ENCODE measurements at places on chromosomes 3 and 15.

- no peak for DNase-seq
These were observed 312.1 kb downstream of the SLC9A9 start for GRCh38 chr3:143535994-143536784.

- no peak for DNase-seq
These were observed 5.2 kb downstream of the TPM1 start for GRCh38 chr15:63047792-63048114.

GRCh38 chr3:125202197-125202596 is 10.4 kb downstream of the SLC12A8 start:
- DNase-seq = no peak

- no peak for DNase-seq
These were observed 18.5 kb upstream of the C3orf62 start for GRCh38 chr3:49295489-49296058.

DNA sequence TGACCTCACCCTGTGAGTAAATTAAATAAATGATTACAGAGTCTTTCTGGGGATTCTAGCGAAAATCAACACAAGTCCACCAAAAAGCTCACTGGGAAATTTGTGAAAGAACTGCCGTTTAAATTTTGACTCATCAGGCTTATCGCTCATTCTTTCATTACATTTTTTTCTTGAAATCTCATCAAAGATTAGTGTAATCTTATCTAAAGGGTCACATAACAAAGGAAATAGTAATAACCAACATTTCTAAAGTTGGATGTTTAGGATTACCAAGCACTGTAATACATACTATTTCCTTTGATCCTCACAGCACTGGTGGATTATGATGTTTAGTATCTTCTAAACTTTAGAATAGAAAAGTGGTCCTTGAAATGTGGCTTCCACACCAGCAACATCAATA is 111.1 kb upstream of the CBLB start:
- no peak for DNase-seq

DNA sequence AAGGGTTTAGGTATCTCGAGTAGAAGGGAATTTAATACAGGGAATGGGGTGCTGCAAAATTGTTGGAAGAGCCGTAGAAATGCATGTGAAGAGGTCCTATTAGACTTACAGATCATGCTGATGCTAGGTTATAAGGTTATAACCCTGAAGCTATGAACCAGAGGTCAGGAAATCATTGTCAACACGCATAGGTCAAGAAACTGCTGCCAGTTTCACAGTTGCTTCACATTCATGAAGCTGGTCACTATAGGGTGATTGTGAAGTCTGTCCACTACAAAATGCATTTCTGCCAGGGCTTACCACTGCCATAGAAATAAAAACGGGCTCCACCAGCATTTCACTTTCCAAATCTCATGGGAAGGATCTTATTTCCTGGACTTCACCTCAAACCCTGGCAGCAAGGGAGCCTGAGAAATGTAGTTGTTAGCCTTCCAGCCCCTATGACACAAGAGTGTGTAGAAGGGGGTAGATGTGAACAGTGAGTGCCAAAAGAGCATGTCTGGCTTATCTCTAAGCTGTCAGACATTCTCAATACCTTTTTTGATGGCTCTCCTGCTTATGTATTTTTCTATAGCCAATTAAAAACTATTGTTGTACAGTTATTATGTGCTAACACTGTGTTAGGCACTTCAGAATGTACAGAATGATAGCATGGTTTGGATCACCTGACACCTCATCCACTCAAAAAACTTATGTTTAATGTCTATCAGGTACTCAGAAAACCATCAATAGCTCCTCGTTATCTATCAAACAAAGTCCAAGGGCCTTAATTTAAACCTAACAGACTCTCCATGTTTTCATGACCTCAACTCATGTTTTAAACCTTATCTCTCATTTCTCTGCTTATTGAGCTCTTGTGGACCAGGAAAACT is 148.3 kb upstream of the TSC22D2 start:
- no peak for DNase-seq

GRCh38 chr15:59315914-59316451 is 56.7 kb downstream of the MYO1E start:
- no peak for DNase-seq

DNA sequence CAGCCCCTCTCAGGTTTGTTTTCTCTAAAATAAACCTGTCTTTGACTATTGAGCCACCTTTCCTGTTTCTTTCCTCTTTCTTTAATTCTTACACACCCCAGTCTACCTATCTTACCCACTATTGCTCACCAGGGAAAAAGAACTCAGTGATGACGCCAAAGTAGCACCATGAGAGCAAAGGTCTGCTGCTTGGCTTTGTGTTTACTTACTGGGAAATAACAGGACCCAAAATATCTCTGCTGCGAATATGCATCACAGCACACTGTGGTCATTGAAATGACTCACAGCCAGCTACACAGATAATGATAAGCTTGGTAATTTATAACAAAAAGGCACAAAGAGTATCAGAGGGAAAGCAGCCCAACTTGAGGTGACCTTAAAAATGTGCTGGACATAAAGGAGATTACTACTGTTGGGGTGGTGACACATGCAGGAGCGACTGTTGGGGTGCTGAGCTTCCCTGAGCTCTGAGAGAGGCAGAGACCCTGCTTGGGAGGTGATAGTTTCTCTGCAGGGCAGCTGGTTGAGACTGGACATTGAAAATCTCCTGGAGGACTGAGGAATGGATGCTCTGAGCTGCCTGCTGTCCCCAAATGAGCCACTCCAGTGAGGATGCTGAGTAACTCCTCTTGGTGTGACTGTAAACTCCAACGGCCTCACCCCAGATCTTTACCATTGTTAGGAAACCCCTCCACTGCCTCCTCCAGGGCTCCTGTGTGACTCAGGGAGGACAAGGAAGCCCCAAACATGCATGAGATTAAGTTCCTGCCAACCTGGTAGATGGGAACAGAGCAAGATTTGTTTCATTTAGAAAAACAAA is 14.5 kb downstream of the EFCAB12 start:
- DNase-seq = no peak

DNA sequence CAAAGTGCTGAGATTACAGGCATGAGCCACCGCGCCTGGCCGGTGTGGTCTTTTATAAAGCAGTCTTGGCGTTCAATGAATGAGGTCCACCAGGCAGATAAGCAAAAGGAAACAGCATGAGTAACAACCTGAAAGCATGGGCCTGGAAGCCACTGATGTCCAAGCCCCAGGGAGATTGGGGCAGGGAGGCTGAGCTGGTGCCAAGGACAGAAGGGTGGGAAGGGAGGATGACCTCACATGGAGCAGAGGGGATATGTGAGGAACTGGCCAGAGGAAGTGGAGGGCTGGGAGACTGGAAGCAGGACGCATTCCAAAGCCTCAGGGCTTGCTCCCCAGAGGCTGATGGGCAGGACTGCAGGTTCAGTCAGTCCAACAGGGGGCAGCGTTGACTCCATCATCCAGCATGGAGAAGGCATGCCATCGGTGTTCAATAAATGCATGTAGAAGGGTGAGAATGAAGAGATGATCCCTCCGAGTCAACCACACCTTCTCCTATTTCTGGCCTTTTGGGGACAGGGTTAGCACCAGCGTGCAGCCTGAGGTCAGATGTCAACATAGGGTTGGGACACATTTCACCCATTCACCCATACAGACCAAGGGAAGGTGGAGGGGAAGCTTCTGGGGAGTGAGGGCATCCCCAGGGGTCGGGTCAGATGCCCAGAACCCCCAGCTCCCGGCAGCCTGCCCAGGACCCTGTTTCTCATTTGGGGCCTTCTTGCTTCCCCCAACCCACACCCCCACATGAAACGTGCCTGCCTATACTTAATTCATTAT is 14.8 kb downstream of the MYL3 start:
- DNase-seq = peak; percentile 28

GRCh38 chr3:12875857-12876836 is 34.8 kb upstream of the RPL32 start:
- DNase-seq = peak; percentile 42

- DNase-seq = no peak
These were observed 3.6 kb downstream of the PLA2G4D start for GRCh38 chr15:42090781-42091180.

DNA sequence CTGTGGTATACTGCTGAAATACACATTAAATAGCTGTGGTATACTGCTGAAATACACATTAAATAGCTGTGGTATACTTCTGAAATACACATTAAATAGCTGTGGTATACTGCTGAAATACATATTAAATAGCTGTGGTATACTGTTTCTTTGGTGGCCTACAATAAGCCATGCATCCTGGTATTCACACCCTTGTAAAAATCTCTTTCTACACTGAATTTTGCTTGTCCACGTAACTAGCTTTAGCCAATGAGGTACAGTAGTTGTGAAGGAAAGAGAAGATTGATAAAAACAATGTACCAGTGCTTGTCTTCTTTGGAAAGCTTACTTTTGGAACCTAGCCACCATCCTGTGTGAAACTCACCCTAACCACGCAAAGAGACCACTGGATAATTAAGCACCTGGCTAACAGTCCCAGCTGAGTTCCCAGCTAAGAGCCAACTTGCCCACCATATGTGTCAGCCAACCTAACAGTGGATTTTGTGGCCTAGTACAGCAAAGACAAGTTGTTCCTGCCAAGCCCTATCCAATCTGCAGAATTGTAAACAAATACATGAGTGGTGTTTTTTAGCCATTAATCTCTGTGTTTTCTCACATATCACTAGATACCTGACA is 103.4 kb upstream of the MELTF start:
- no peak for DNase-seq

DNA sequence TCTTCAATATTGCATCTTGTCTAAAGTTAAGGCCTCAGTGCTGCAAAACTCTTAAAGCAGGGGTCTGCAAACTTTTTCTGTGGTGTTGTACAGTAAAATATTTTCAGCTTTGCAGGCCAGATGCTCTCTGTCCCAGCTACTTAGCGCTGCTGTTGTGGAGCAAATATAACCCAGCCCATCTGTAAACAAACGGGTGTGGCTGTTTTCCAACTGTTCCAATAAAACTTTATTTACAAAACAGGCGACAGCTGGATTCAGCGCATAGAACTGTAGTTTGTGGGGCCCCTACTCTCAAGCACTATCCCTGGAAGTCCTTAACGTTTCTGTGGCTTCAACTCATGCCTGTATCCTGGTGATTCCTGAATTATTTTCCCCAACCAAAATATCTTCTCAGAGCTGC is 365.0 kb downstream of the FOXP1 start:
- DNase-seq = no peak

- no peak for DNase-seq
These were observed 31.0 kb upstream of the KLHL25 start for GRCh38 chr15:85825719-85826118.

DNA sequence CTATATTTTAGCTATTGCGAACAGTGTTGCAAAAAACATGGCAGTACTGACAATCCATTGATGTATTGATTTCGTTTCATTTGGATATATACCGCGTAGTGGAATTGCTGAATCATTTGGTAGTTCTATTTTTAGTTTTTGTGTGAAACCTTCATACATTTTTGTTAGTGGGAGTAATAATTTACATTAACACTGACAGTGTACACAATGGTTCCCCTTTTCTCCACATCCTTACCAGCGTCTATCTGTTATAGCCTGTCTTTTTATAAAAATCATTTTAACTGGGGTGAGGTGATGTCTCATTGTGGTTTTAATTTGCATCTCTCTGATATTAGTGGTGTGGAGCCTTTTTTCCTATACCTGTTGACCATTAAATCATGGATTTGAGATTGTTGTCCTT is 392.4 kb upstream of the ALCAM start:
- no peak for DNase-seq

DNA sequence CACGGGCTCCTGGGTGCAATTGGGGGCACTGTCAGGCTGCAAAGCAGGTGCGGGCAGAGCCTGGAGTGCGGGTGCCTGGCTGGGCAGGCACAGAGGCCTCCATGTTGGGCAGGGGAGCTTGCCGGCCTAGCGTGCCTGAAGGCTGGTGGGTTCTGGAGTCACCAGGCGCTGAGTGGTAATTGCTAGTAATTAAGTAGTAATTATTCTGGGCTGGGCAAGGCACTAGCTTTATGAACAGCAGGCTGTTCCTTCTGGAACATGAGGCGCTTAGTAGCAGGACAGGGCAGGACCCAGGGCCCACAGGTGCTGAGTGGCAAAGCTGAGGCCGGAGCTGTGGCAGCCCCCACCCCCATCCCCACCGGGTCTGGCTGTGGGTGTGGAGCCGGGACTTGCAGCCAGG is 25.3 kb downstream of the PLXNA1 start:
- DNase-seq = no peak

- peak; percentile 39 for DNase-seq
These were observed 67.1 kb upstream of the CHD2 start for GRCh38 chr15:92833106-92833433.

DNA sequence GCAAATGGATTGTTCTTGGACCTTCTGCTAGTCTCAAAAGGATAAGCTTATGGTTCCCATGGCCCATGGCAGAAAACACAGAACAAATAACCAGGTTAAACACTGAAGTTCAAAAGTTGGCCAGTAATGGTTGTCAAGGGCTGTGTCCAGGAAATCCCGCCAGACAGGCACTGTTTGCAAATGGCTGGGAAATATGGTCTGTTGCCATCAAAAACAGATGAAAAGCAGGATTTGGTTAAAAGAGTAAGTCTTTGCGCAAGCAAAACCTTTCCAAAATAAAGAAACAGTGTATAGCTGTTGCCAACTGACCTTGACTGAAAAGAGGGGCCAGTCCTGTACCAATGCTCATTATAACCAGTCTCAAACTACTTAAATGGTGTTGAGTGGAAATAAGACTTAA is 58.6 kb downstream of the WWTR1 start:
- no peak for DNase-seq

DNA sequence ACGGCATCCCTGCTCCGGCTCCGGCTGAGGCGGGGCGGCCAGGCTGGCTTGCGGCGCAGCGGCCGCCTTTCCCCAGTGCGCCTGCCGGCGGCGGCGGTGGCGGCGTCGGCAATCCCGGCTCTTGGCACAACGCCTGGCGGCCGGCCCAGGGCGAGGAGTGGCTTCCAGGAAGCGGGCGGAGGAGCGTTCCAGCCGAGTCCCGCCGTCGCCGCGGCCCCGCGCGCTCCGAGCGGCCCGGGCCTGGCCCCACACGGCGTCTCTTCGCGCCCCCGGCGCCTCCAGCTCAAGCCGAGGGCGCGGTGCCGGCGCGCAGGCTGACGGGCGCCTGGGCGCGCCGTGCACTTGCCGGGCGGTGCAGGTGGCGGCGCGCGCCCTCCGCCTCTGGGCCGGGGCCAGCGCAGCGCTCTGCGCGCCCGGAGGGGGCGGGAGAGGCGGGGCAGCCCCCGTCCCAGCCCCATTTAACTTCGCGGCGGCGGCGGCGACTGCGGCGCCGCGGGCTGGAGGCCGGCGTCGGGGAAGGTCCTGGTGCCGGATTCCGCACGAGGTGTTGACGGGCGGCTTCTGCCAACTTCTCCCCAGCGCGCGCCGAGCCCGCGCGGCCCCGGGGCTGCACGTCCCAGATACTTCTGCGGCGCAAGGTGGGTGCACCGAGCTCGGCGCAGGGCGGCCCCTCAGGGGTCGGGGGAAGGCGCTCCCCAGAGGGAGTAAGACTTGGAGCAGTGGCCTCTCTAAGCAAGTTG is at the start of gene ADAMTSL3:
Gene ADAMTSL3 (plus strand): TSS at position 485 of the 740 bp plus-strand sequence. CDS start 1,639 bp downstream, outside the sequence.
- no peak for DNase-seq

DNA sequence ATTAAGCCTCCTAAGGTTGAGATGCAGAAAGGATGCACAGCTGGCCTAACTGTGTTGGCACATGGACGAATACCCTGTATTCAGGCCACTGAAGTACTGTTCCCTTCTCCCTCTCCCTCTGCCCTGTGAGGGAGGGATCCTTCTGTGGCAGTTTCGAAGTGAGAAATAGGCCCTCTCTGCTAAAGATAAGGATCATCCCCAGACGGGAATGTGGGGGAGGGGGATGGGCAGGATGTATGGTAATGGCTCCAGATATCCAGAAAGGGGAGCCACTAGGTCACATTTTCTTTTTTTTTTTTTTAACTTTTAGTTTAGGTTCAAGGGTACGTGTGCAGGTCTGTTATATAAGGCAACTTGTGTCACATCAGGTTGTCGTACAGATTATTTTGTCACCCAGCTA is 463.1 kb downstream of the TBL1XR1 start:
- DNase-seq = no peak

GRCh38 chr3:186949281-186949982 is 19.1 kb downstream of the ST6GAL1 start:
- no peak for DNase-seq

Data from CD8-positive, alpha-beta T cell (primary cell).